ENCODE measurements at places on chromosomes 1 and 21. TPM values are rescaled to one million over a fixed set of nuclear protein-coding genes. Genes with fewer than 3 reads are reported as not detected.
A peak's percentile ranks its signal among the peaks of the same experiment; 100 is the strongest.

Gene FOXD3
- not detected for total RNA-seq

Gene IL24
- total RNA-seq = not detected

Gene PIK3R3
- 10.9 TPM for total RNA-seq

Gene AQP10
- not detected for total RNA-seq

Gene KRTAP19-1
- total RNA-seq = not detected

Gene SDC3
- 79.5 TPM for total RNA-seq

Gene CLDN8
- total RNA-seq = not detected

Gene ASTN1
- not detected for total RNA-seq

Gene ENAH
- 46.1 TPM for total RNA-seq

Gene LAMC2
- 173 TPM for total RNA-seq

GRCh38 chr1:113453771-113454083, 63.4 kb downstream of the MAGI3 start:
- DNase-seq = no peak

GRCh38 chr1:84885469-84885868, 7.5 kb downstream of the LPAR3 start:
- DNase-seq = no peak

GRCh38 chr1:2134621-2135307, 59.8 kb downstream of the FAAP20 start:
- no peak for DNase-seq

GRCh38 chr1:211327346-211327921, 801 bp downstream of the TRAF5 start:
- no peak for DNase-seq

GRCh38 chr21:21184771-21185528, 186.7 kb downstream of the NCAM2 start:
- DNase-seq = no peak

DNA sequence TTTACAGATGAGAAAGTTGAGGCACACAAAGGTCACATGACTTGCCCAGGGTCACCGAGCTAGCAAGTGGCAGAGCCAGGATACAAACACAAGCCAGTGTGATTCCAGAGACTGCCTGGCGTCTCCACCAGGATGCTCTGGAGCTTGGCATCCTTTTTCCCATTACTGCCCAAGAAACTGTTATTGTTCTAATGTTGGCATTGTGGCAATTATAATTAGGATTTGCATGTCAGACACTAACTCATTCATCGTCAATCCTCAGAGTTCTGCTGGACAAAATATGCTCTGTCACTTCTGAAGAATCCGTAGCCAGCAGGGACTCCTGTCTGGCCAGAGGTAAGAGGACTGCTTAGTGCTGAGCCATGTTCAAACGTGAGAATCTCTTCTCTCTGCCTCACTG, 8.8 kb downstream of the KAZN start:
- no peak for DNase-seq

DNA sequence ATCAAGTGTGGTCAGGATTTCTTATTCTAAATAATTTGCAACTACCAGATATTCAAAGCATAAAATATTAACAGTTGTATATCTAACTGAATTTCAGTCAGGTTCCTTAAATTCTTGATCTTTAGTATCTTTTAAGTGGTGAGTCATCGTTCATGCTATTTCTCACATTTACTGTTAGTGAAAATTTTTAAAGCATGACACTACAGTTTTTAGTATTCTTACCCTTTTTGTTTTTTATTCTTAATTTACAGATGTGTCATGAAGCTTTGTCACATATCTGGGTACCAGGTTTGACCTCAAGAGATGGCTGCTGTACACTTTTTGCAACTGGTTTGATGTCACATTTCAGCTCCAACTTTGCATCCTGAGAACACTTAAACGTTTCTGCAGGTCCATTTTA, 12.7 kb downstream of the AKIRIN1 start:
- no peak for DNase-seq

GRCh38 chr1:26297057-26297790, 9.2 kb downstream of the UBXN11 start:
- no peak for DNase-seq

- DNase-seq = no peak
Measured at GRCh38 chr1:230278376-230278775, 147.8 kb downstream of the PGBD5 start.

DNA sequence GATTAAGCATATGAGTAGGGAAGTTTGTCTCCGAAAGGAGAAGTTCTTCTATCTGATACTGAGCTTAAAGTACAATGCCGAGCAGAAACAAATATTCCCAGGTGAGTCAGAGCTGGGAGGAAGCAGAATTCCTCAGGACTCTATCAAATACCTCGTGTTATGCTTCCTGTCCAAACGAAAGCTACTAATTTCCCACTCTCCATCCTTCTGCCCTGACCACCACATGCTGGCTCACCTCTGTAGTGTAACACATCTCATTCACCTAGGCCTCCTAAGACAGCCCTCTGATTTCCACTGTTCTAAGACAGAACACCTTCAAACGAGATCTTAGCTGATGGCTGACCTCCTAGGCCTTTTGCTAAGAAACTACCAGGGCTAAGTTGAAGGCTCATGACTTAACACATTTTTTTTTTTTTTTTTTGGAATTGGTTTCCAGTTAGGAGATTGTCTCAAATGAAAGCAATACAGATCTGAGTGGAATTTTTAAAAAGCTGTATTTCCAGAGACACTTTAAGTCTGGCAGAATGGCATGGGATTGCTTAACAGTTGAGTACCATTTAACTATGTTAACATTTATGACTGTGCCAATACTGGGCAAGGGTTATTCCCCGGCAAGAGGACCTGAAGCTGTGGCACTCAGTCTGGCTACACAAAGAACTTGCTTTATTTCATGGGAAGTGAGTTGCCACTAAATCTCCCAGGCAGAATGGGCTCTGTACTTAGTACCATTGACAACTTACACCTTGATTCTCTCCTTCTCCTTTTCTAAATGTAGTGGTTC, 583.4 kb downstream of the DPYD start:
- no peak for DNase-seq

DNA sequence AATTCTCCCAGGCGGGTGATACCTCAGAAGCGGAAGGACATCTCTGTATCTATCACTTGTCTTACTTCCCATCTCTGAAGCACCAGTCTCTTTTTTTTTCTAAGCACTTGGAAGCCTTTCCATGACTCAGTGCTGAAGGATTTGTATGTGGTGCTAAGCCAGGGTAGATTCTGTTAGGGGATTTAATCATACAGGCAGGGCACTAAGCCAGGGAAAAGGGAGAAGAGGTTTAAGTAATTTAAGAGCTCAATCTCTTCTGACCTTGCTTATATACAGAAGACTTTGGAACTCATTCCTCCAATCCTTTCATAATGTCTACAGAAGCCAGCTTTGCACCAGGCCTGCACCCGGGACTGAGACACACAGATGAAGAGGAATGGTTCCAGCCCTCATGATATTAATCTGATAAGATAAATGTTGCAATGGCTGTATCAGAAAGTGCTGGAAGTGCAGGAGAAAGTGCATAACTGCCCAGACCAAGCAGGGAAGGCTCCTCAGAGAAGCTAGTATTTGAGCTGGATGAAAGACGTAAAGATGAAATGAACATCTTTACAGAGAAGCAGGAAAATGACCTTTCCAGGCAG, 11.0 kb downstream of the FAM163A start:
- DNase-seq = no peak

GRCh38 chr1:18348354-18348753, 132.4 kb upstream of the KLHDC7A start:
- no peak for DNase-seq

DNA sequence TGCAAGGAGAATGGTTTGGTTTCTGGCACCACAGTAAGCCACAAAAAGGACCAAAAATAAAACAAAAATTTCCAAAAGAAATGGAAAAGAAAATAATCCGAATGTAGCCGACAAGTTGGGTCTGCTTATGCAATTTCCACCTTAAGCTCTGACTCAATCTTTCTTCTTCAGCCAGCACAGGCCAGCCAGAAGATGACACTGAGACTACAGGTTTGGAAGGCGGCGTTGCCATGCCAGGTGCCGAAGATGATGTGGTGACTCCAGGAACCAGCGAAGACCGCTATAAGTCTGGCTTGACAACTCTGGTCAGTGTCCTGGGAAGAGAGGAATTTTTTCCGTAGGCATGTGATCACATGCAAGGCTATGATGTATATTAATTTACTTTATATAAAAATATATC, 23.4 kb downstream of the PDPN start:
- DNase-seq = no peak

DNA sequence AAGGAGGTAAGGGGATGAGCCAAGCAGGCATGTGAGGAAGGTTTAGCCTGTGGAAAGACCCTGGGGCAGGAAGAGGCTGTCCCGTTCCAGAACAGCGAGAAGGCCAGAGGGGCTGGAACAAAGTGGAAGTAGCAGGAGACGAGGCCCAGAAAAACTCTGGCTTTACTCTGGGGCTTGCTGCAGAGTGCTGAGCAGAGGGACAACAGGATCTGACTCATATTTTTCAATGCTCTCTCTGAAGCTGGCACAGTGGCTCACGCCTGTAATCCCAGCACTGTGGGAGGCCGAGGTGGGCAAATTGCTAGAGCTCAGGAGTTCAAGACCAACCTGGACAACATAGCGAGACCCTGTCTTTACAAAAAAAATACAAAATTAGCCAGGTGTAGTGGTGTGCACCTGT, 52.4 kb upstream of the PAX7 start:
- no peak for DNase-seq

- peak; percentile 27 for DNase-seq
Measured at GRCh38 chr1:176897350-176898236, 266.9 kb downstream of the ASTN1 start.

- DNase-seq = no peak
Measured at GRCh38 chr1:183989078-183989577, 48.4 kb downstream of the COLGALT2 start.

DNA sequence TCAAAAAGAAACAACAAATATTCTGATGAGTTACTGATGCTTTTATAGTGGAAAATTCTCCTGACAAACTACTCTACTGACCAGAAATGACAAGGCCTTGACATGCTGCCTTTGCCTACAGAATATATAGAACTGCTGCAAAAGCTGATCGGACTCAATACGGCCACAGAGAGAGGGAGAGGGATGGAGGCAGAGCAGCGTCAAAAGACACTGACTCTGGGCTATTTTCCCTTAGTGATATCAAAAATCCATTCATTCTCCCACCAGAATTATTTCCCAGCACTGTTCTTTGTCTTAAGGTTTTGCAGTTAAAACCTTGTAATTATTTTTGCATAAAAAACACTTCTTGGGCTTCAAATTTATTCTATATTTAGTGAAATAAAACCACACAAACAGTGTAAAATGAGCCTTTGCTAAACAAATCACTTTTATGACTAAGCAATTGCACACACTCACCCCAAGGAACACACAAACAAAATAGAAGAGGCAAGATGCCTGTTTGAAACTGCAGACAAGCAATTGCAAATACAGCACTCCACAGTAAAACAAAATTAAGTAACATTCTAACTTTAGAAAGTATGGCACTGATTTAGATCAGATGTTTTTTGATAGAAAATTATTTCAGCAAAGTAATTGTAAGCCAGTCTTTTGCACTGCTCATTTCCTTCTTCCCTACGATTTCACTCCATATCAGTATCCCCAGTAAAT, 1036.4 kb downstream of the ADGRL2 start:
- no peak for DNase-seq

GRCh38 chr1:24594328-24594598, 38.4 kb downstream of the NCMAP start:
- no peak for DNase-seq

GRCh38 chr21:37550157-37550556, 183.6 kb downstream of the DYRK1A start:
- DNase-seq = no peak

GRCh38 chr21:42287193-42288083, 27.8 kb downstream of the TFF3 start:
- no peak for DNase-seq

GRCh38 chr21:42571391-42572150, 57.9 kb downstream of the SLC37A1 start:
- no peak for DNase-seq

DNA sequence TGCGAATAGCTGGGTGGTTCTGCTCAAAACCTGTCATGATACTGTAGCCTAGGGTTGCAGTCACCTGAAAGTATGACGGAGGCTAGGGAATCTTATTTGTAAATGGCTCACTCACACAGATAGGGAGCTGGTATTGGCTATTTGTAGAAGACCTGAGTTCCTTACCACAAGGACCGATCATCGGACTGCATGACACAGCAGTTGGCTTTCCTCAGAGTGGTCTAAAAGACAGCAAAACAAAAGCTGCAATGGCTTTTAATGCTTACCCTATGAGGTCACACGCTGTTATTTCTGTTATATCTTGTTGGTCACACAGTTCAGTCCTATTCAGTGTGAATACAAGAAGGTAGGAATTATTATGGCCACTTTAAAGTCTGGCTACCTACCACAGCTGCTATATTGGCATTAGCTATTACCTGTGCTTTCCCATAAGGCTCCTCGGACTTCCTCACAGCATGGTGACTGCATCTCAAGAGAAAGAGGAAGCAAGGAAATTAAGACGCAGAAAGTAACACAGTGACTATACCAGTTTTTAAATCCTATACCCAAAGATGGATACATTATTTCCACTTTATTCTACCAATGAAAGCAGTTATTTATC, 68.4 kb upstream of the LRRC7 start:
- DNase-seq = no peak

DNA sequence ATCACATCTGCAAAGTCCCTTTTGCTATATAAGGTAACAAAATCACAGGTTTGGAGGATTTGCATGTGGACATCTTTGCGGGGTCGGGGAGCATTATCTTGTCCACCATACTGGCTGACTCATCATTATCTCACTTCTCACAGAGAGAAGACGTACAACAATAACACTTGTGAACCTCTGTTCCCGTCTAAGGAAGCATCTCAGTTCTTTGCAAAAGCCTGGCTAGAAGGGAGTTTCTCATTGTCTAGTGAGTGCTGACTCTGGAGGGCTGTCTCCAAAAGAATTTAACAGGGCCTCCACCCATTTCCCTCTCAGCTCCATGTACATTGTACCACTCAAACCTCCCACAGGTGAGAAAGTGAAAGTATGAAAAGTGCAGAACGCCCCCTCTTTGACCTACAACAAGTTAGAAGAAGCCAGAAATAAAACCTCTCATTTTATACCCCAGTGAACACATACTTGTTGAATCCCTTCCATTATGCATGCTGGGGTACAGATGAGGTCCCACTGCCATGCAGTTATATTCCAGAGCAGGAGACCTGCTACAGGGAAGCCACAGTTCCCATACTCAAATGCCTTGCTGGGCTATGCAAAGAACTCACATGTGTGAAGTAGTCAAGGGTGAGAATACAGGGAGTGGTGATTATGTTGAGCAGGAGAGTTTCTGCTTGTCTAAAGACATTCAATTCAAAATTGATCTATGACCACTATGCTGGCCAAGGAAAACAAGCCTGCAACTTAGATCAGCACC, 121.7 kb upstream of the PRDX6 start:
- no peak for DNase-seq

GRCh38 chr1:7422081-7422480, 349.0 kb upstream of the VAMP3 start:
- DNase-seq = no peak

All from glomerular endothelial cell (primary cell).